ENCODE measurements at places on chromosomes 7 and 10.

DNA sequence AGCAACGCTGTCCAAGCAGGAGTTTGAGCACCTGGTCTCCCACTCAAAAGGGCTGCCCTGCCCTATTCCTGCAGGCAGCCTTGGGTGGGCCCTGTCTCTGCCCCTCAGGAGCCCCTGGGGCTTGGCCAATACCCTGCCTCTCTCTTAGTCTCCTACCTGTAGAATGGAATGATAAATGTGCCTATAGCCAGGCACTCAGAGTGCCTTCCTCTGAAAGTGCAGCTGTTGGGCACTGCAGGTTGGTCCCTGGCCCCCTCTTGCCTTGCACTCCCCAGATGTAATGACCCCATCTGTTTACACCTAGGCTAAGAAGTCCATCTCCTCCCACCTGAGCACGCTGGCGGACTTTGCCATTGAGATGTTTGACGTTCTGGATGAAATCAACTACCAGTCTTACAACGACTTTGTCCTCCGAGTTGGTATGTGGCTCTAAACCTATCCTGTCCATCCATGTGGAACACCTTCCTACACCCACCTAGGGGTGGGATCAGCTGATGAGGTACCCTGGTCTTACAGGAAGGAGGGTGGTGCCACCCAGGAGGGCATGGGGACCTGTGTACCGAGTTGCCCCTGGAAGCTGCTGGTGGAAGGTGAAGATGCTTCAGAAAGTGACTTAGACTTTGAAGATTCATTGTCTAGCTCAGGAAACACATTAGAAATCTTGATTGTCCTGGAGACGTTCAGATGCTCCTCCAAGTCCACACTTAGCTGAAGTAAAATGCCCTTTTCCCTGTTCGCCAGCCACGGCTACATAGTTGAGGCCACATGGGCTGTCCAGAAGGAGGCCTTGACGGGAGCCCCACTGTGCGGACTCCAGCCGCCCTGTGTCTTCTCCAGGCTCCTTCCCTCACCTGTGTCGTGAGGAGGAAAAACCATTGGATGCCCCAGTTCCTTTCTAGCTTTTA, 134.1 kb downstream of the ADCY1 start:
- no peak for DNase-seq

DNA sequence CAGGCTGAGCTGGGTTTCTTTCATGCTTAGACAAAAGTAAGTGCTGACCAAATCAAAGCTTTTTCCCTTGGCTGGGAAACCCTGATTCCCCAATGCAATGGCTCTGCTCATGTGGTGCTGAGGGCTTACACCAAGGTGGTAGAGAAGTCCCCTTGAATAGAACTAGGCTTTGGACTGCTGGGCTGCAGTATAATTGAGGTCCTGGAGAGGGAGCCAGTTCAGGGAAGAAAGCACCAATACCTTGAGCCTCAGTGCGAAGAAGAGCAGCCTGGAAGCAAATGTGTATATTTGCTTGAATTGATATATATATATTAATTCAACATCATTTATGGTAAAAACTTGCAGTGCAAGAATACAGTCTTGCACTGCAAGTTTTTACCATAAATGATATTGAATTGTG, 391.1 kb downstream of the RPS24 start:
- no peak for DNase-seq

DNA sequence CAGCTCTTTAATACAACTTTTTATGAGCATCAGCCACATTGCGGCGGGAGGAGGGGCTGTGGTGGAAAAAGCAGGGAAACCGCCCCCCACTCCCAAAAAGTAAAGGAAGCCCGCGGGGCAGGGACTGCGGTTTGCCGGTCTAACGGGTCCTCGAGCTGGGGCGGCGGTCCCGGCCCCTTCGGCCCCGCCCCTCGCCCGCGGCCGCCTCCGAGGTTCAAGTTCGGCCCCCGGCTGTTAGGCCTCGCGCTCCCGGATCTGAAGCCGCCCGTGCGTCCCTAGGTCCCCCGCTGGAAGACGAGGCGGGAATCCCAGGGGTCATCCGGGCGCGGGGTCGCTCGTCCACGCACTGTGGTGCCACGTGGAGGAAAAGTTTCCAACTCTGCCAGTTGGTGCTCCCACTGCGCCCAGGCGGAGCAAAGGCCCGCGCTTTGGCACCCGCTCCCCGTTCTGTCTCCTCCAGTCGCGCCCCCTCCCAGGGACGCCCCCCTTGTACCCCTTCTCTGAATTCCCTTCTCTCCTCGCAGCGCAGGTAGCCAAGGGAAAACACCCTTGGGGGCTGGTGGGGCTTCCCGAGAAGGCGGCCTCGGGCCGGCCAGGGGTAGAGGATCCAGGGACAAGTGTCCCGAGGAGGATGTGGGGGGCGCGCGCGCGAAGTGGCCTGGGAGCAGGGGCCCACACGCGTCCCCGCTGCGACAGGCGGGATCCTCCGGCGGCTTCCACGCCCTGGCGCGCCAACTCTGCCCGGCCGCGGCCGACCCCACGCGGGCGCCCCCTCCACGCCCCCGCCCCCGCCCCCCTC, 798 bp upstream of the AUTS2 start:
- no peak for DNase-seq

GRCh38 chr10:84696610-84697009, 368.2 kb downstream of the CCSER2 start:
- DNase-seq = peak; percentile 49

GRCh38 chr7:8881916-8882315, 448.5 kb downstream of the NXPH1 start:
- no peak for DNase-seq

DNA sequence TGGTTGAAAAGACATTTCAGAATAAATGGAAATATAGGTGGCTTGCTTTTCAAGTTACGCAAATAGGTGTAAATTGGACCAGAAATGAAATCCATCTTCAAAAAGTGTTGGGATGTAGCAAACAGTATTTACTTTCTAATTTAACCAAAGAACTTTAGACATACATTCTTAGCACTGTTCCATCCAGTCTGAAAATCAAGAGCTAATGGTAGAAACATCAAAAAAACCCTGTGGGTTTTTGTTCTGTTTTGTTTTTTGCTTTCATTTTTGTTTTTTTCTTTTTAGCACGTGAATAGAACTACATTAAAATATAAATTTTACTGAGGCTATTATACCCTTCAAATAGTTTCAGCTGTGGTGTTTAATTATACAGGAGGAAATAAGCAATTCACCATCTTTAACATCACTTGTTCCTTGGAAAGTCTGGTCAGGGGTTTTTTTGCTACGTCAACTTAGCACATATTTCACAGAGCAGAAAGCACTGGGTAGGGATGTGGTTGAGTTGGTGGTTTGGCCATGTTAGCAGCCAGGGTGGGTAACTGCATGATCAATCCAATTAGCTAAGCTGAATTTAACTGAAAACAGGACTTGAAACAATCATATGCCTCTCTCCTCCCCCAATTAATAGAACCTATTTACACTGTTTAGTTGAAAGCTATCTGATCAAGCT, 275.4 kb upstream of the PFKP start:
- DNase-seq = no peak

DNA sequence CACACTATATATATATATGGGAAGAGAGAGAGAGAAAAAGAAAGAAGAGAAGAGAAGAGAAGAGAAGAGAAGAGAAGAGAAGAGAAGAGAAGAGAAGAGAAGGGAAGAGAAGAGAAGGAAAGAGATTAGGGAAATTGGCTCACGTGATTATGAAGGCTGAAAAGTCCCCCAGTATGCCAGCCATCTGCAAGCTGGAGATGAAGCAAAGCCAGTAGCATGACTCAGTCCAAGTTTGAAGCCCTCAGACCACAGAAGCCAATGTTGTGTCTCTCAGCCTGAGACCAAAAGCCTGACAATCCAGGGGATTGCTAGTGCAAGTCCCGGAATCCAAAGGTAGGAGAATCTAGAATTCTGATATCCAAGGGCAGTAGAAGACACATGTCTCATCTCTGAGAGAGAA, 206.3 kb upstream of the PRSS1 start:
- DNase-seq = no peak

- DNase-seq = no peak
These were observed 62.6 kb downstream of the TACR2 start for GRCh38 chr10:69353977-69354635.

GRCh38 chr7:99201027-99201426, 6.9 kb downstream of the KPNA7 start:
- no peak for DNase-seq

GRCh38 chr10:88168171-88169036, 305.0 kb downstream of the PTEN start:
- no peak for DNase-seq

DNA sequence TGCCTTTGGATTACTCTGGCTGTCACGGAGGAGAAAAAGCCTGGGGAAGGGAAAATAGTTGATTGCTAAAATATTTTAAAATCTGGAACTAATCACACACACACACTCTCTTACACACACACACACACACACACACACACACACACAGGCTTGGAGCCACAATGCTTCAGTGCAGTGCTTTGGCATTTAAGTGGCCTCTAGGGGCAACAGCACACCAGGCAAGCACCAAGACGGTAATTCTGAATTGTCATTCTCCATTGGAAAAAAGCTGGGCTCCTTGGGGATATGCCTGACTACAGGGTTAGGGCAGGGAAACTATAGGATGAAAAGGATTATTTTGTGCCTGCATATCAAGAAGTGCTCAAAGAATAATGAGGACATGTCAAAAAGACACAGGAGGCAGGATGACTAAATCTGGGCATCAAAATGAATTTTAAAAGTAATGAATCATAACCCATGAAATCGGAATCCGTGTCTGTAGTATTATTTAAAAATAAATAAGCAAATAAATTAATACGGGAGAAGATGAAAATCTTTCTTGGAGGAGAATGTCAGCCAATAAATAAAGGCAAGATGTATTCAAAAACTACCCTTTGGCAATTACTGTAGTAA, 30.4 kb upstream of the DDC start:
- no peak for DNase-seq

DNA sequence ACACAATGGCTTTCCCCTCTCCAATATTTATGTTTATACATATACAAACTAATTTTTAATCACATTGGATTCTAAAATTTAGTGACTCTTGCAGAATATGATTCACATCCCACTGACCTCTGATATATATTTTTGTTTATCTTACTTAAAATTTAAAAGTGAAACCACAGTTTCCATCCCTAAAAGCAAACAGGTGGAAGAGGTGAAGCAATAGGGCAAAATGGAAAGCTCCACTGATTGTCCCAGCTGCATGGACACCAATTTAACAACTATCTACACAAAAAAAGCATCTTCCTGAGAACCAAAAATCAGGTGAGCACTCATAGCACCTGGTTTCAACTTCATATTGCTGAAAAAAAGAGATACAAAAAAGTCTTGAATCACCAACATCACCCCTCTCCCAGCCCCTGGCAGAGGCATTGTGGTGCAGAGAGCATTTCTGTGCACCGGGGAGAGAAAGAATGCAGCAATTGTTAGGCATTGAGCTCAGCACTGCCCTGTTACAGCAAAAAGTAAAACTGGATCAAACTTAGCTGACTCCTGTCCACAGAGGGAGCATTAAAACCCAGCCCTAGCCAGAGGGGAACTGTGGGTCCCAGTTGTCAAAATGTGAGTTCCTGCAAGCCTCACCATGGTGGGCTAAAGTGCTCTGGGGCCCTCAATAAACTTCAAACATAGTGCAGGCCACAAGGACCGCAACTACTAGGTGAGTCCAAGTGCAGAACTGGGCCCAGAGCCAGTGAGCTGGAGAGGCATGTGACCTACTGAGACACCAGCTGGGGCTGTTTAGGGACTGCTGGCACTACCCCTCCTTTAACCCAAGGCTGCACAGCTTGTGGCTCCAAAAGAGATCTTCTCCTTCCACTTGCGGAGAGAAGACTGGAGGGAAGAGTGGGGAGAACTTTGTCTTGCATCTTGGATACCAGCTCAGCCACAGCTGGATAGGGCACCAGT, 92.1 kb downstream of the SIRT1 start:
- DNase-seq = no peak

- no peak for DNase-seq
These were observed 539.8 kb upstream of the CELF2 start for GRCh38 chr10:10477844-10478243.

GRCh38 chr7:12031186-12031585, 179.9 kb upstream of the TMEM106B start:
- DNase-seq = no peak

DNA sequence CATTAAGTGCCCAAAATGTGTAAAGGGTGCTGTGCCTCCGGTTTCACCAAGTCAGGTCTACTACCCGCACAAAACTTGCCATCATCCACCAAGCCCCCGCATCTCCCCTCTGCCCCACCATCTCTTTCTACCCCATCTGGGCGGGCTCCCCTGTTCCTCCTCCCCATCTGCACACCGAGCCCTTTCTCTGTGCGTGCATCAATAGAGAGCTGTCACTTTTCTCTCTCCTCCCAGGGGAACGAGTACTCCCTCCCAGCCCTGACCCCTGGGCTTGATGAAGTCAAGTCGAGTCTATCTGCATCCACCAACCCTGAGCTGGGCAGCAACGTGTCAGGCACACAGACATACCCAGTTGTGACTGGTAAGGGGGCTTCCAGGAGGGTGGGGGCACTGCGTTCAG, 63.5 kb downstream of the PAX2 start:
- DNase-seq = no peak

GRCh38 chr10:102281102-102281487, 35.8 kb downstream of the GBF1 start:
- no peak for DNase-seq

- DNase-seq = no peak
These were observed 47.8 kb downstream of the BRI3 start for GRCh38 chr7:98329100-98329790.

Data from NCI-H187 (cell line).